ENCODE measurements at places on chromosomes 4 and X.

GRCh38 chrX:38975368-38975942, 174.2 kb downstream of the MID1IP1 start:
- no peak for DNase-seq

DNA sequence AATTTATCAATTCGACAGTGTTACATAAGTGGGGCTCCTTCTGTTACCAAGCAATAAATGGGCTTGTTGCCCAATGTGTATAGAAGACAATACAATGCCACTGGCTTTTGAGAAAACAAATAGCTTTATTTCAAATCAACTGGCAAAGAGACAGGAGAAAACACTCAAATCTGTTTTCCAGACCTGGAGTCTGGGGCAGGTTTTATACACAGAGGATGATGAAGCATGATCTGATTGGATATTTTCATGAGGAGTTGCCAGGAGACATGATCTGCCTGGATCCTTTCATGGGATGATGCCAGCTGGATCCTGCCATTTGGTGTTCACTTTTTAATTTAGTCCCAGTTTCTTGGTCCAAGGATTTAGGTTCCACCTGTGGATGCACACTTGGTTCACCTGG, 287.9 kb downstream of the CXXC4 start:
- DNase-seq = no peak

DNA sequence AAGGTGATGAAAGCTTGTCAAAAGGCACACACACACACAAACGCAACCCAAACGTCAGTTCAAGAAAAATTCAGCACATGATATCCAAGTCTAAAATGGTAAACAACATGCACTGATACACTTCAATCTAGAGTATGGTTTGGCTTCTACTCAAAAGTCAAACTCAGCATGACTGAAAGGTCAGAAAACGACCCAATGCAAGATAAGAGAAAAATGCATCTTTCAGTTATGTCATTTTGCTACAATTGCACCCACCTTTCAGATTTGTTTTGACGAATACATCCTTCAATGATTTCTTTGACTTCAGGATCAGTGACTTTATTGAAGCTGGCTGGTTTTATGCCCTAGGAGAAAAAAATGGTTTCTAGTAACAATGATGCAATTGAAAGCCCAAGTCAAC, 56.3 kb downstream of the WNK3 start:
- DNase-seq = no peak

GRCh38 chr4:149572716-149573115, 242.9 kb downstream of the IQCM start:
- no peak for DNase-seq

- no peak for DNase-seq
These were observed 24.9 kb downstream of the WDR1 start for GRCh38 chr4:10091531-10092181.

DNA sequence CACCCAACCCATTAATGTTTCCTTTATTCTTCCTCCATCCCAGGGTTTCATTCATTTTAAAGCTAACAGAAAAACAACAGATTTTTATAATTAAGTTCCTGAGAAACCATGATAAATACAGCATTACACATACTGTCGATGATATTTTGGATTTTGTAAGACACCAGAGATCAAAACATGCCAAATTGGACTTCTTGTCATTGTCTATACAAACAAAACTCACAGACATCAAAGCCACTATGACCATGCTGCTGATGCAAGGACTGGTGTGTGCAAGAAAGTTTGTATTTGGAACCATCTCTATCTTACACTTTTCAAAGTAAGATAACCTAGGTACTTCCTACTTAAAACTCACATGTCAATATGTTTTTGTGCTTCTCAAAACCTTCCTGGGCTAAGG, 294.0 kb upstream of the UGT8 start:
- no peak for DNase-seq
